ENCODE measurements at places on chromosomes 12 and 14. TPM values are rescaled to one million over a fixed set of nuclear protein-coding genes. Genes with fewer than 3 reads are reported as not detected.

Gene GAPDH
- total RNA-seq, result 2,021 TPM

Gene CD4
- total RNA-seq, result 20.1 TPM

Gene TDRD9
- total RNA-seq, result 1.7 TPM

Gene SCYL2
- total RNA-seq, result 43.9 TPM

Gene PRIM1
- 4.6 TPM for total RNA-seq

Gene CHPT1
- total RNA-seq, result 49.9 TPM

DNA sequence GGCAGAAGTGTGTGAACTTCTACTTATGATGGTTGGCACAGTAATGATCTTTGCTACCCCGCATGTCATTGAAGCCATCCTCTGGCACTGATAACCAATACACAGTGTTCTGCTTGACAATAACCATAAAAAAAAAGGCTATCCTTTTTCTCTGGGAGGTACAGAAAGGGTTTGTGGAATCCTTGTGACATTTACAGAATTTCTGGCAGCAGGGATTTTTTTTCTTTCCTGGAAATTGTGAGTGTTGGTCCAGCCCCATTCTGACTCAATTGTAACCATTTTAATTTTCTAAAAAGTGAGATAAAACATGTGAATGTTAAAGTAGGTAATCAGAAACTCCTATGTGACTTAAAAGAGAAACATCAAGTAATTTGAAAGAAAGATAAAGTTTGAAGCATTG is 943.8 kb downstream of the TMTC2 start:
- DNase-seq, result no peak

- no peak for DNase-seq
Measured at GRCh38 chr12:56994231-56994746, 12.1 kb downstream of the ZBTB39 start.

DNA sequence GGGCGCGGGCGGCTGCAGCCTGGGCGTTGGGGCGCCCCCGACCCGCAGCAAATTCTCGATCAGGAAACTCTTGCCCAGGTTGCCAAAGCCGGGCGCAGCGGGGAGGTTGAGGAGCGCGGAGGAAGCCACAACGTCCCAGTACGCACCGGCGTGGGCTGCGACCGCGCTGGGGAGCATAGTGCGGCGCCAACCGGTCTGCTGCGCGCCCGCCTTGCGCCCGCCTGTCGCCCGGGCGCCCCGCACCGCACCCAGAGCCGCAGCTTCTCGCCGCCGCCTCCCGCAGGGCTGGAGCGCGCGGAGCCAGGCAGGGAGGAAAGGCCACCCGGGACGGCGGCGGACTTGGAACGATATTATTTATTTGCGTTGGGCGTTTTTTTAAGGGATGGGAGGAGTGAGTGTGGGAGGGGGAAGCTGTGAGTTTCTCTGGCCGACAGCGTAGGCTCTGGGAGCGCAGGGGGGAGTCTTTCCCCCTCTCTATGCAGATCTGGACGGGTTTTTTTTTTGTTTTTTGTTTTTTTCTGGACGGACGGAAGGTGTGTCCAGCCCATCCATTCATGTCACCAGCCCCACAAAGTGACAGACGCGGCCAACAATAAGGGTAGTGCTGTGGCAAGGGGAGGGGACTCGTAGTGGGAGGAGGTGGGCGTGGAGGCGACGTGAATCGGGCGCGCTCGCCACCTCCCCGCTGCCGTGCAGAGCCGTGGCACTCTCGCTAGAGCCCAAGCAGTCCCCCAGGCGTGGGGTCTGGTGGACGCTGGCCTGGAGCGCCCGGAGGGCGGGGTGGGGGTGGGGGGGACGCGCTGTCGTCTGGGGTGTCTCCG is at the start of gene DBX2:
Gene DBX2 (minus strand): TSS at position 349 of the 821 bp plus-strand sequence. CDS start 172 bp downstream, at position 177.
- no peak for DNase-seq

DNA sequence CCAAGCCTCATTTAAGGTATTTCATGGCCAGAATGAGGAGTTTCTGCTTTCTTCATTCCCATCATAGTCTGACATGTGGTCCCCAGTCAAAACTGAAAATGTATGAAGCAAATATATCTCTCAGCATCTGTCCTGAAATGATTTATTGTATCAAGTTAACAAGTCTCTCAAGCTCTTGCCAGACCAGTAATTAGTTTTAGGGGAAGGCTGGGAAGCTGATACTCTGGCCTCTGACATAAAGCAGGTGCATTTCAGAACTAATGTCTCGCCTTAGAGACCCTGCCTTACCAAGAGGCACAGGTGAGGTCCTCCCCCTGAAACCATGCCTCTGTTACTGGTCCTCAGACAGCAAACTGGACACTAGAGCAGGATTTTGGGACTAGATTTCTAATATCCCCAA is 266.5 kb downstream of the SLC15A4 start:
- DNase-seq, result no peak

DNA sequence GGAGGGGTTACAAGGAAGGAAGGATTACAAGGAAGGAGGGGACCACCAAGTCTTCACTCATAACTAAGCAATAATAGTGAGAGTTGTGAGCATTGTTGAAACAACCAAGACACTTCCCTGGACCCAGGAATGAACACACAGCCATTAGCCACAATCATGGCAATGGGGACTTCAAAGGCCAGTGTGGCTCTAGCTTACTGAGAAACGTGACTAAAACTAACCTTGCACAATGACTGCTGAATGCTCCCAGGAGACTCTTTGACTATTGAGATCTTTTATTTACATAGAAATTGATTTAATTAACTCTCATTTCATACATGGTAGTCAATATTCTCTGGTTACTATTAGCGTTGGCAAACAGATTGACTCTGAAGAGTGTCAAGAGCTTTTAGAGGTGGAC is 263.0 kb upstream of the SOX5 start:
- DNase-seq, result no peak

DNA sequence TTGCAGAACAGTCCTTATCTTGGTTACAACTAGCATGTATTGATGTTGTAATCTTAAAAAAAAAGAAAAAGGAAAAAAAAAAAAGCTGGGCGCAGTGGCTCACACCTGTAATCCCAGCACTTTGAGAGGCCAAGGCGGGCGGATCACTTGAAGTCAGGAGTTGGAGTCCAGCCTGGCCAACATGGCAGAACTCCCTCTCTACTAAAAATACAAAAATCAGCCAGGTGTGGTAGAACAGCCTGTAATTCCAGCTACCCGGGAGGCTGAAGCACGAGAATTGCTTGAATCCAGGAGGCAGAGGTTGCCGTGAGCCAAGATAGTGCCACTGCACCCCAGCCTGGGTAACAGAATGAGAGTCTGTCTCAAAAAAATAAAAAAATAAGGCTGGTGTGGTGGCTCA is 25.6 kb upstream of the TEAD4 start:
- peak; percentile 43 for DNase-seq
